CD4-positive, alpha-beta T cell treated with Interleukin-17A for 4 hours (primary cell): ENCODE measurements at places on chromosomes 6 and 20.
A peak's percentile ranks its signal among the peaks of the same experiment; 100 is the strongest.

GRCh38 chr6:20539387-20539786 is 5.1 kb downstream of the CDKAL1 start:
- no peak for DNase-seq

DNA sequence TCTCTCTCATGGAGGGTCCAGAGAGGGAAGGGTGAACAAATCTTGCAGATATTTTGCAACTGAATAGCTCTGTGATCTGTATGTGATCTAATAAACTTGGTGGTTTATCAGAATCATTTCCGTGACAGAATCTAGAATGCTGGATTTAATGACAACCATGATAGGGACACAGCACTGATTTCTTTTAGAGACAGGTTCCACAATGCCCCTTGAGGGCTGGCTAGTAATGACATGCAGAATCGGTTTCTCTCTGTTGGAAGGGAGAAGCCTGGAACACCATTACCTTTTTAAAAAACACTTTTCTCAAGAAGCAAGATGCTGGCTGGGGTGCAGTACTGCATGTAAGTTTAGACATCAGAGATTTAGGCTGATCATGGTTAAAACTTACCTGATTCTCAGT is 313.4 kb downstream of the CDH26 start:
- DNase-seq = no peak

GRCh38 chr20:22962567-22963439 is 72.3 kb upstream of the SSTR4 start:
- DNase-seq = no peak

- no peak for DNase-seq
Observed at GRCh38 chr6:90545448-90545847, 41.4 kb downstream of the MAP3K7 start.

DNA sequence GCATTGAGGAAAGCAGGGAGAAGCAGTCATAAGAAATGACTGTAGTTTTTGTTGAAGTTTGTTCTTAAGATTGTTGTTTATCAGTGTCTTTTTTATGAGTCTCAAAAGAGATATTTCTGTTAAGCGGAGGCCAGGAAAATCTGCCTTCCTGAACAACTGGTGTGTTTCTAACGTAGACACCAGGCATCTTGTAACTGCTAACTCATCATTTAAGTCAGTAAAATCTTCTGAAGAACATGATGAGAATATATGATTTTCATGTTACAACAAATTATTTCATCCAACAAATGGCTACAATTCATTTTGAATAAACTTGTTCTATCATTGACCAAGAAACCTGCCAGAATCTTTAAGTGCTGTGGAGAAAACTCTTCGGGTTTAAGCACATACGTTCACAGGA is 84.0 kb downstream of the RPS12 start:
- no peak for DNase-seq

DNA sequence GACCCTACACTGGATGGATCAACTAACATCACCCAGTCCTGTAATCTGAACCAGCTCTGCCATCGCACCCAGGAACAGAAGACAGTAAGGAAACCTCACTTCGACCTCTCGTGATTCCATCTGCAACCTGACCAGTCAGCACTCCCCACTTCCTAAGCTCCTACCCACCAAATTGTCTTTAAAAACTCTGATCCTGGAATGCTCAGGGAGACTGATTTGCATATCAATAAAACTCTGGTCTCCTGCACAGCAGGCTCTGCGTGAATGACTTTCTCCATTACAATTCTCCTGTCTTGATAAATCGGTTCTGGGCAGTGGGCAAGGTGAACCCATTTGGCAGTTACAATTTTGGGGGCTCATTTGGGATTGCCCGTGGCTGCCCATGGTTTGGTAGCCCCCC is 18.3 kb upstream of the AGPAT4 start:
- DNase-seq = no peak

DNA sequence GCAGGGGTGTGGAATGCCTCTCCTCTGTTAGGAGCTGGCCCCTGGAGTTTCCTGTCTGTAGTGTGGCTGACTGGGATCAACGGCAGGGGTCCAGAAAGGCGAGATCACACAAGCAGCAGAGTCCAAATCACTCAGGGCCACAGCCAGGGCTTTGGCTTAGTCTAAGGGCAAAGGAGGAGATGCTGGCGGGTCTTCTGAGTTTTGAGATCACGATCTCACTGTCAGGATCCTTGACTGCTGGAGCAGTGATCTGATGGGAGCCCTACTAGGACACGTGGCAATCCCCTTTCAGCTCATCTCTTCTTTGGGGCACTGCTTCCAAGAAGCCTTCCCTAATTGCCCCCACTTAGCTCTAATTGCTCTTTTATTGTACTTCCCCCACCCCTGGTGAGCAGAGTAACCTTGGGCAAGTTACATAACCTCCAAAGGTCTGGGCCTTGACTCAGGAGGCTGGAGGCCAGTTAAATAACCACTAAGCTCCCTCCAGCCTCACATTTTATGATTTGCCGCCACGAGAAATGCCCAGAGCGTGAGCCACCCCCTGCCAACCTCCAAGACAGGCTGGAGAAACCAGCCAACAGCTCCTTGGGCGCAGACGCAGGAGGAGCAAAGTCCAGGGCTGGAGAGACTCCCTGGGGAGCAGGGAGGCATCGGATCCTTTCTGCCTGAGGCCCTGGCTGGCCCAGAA is 12.0 kb downstream of the KCNK5 start:
- DNase-seq = no peak

DNA sequence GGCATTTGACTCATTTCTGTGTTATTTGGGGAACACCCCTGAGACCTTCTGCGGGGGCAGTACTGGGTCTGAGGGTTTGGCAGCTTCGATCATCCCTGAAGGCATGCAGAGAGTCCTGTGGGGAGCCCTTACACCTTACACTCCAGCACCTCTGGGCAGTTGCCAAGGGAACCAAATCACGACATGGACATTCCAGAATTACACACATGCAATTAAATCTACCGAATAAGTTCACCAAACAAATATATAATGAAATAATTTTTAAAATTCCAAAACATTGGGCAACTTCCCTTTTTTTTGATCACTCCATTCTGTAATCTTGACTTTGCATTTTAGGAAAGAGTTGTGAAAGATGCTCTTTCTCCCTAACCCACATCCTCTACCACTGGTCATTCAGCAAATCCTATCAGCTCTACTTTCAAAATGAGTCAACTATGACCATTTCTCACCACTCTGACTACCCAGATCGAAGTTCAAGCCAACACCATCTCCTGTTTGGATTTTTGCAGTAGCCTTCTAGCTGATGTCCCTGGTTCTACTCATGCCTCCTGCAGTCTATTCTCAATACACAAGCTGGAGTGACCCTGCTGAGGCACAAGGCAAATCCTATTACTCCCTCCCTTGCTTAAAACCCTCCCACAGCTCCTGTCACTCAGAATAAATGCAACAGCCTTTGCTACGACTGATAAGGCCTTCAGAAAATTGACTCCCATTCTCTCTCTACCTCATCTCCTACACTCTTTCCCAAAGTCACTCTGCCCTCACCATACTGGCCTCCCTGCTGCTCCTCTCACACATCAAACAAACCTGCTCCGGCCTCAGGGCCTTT is 533.3 kb downstream of the HACE1 start:
- DNase-seq = no peak

- no peak for DNase-seq
Observed at GRCh38 chr6:14694308-14694707, 551.6 kb upstream of the JARID2 start.

DNA sequence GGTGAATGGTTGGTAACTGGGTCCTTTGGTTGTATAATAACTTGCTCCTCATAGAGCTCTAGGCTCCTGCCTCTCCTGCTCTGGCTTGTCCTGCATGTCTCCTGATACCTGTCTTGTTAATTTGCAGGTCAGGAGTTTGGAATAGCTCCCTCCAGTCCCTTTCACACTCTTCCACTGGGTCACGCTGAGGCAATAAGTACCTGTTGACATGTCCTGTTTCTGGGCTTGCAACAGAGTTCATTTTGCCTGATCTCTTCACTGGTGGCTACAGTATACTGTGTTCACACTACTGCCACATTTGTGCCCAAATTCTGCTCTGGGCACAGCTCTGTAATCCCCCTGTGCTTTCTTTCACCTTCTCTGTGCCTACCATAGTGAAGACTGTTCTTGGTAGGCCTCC is 25.4 kb upstream of the C20orf144 start:
- DNase-seq = no peak

- DNase-seq = no peak
Observed at GRCh38 chr20:833121-833449, 430 bp upstream of the FAM110A start.

DNA sequence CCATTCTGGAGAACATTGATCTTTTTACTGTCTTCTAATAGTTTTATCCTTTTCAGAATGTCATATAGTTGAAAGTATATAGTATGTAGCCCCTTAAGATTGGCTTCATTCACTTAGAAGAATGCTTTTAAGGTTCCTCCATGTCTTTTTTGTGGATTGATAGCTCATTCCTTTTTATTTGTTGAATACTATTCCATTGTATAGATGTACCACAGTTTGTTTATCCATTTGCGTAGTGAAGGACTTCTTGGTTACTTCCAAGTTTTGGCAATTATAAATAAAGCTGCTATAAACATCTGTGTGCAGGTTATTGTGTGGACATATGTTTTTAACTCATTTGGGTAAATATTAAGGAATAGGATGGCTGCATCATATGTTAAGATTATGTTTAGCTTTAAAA is 27.8 kb downstream of the ABT1 start:
- DNase-seq = no peak

DNA sequence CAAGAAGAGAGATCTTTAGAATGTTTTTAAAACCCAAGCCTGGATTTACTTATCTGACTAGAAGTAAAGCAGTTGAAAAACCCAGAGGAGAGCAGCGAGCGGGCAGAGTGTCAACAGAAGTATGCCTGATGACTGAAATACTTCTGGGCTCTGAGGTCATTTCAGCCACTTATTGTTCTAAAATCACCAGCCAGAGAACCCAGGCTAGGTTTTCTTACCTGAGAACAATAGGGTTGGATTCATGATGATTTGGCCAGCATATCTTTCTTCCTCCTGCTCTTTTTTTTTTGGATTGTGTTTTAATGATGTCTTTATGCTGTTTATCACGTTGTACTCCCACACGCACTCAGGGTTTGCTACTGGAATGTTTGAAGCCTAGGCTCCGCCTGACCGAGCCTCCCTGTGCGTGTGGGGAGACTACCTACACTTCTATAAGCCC is 63.0 kb upstream of the KIF25 start:
- no peak for DNase-seq

GRCh38 chr20:54051068-54051467 is 19.3 kb downstream of the BCAS1 start:
- no peak for DNase-seq

GRCh38 chr20:20525756-20526155 is 157.9 kb downstream of the INSM1 start:
- no peak for DNase-seq

GRCh38 chr6:20681243-20681684 is 147.0 kb downstream of the CDKAL1 start:
- no peak for DNase-seq

DNA sequence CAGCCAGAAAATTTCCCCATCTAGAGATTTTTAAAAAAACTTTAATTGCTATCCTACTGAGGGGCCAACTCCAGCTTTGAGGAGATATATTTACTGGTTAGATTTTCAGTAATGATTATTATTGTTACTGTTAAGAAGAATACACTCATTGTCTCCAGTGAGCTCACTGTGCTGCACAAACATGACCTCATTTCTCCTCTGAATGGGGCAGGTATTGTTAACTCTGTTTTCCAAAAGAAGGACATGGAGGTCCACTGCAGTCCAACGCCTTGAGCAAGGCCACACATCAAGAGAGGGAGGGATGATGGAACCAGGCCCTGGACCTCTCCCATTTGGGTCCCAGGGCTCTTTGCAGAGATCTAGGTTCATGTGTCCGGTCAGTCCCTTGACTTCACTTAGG is 13.9 kb upstream of the SCUBE3 start:
- DNase-seq = no peak

GRCh38 chr6:155313602-155314091 is 637 bp downstream of the TFB1M start:
- peak; percentile 61 for DNase-seq

DNA sequence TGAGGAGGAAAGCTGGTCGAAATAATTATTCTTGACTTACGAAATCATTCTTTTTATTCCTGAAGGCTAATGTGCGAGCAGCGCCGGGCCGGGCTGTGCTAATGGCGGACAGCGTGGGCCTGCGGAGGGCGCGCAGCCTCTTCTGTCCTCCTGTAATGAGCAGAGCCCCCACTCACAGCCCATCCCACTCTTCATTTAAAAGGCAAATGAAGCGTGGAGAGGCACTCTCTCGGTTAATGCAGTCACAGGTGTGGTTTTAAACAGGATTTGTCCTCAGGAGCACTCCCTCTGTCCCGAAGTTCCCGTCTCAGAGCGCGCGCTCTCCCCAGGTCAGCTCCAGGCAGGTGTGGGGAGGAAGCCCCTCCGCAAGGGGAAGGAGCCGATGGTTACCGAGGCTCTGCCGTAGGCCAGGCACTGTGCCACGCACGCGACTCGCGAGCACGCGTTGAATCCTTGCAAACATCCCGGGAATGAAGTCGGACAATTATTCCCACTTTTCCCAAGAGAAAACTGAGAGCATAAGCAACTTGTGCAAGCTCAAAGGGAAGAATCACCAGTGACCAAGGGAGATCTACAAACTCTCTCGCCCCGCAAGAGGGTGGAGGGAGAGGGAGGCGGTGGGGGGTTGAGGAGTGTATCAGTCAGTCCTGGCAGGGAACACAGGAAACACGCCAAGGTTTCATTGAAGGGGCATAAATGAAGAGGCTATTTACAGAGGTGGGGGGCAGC is 35.5 kb upstream of the ZFAND3 start:
- peak; percentile 22 for DNase-seq

DNA sequence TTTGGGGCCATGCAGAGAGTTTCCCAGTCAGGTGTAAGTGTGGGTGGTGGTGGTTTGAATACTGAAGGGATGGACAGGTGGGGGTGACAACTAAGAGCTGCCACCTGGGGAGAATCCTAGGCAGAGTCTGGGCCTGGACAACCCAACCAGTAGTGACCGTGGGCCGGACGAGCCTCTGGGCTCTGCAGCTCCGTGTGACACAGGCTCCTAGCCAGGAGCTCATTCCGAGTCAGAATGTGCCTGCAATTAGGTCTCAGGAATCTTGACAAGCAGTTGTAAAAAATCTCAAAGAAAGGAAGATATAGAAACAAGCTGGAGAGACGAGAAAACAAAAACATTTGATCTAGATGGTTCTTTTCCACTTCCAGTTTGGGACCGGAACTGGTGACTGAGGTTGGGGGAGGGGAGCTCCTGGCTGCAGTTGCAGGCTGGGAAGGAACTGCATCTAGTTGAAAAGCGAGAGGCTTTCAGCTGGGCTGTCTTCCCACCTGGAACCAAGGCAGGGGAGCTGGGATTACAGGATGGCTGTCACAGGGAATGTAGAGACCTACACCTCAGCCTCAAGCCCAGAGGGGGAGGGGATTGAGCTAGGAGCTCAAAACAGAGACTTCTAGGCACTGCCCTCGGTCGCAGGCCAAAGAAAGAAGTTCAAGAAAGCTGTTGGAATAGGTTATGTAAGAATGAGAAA is 156.9 kb downstream of the PAX1 start:
- no peak for DNase-seq
